Caudate nucleus (tissue), 63 donors: ENCODE measurements at places on chromosomes 1 and 21.
A peak's percentile ranks its signal among the peaks of the same experiment; 100 is the strongest.

GRCh38 chr1:224488806-224489499, 54.4 kb upstream of the WDR26 start:
- no peak for DNase-seq

- no peak for DNase-seq
Measured at GRCh38 chr1:83905315-83905907, 93.5 kb downstream of the TTLL7 start.

DNA sequence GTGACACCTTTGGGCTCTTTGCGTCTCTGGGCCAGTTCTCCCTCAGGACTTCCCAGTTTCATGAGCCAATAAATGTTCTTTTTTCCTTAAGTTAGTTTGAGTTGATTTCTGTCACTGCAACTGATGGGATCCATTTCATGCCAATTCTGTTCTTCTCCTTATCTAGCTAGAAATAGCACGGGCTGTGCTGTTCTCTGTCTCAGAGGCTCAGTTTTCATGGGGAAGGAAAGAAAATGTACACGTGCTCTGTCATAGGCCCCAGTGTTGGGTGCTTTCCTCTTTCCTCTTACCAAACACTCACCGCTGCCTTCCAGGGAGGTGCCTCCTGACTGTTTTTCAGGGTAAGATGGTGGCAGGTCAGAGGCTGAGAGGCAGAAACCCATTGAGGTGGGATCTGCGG, 43.2 kb upstream of the ACTL8 start:
- no peak for DNase-seq

- no peak for DNase-seq
Measured at GRCh38 chr1:32001863-32002262, 11.8 kb upstream of the KHDRBS1 start.

- no peak for DNase-seq
Measured at GRCh38 chr21:21236996-21237395, 238.8 kb downstream of the NCAM2 start.

DNA sequence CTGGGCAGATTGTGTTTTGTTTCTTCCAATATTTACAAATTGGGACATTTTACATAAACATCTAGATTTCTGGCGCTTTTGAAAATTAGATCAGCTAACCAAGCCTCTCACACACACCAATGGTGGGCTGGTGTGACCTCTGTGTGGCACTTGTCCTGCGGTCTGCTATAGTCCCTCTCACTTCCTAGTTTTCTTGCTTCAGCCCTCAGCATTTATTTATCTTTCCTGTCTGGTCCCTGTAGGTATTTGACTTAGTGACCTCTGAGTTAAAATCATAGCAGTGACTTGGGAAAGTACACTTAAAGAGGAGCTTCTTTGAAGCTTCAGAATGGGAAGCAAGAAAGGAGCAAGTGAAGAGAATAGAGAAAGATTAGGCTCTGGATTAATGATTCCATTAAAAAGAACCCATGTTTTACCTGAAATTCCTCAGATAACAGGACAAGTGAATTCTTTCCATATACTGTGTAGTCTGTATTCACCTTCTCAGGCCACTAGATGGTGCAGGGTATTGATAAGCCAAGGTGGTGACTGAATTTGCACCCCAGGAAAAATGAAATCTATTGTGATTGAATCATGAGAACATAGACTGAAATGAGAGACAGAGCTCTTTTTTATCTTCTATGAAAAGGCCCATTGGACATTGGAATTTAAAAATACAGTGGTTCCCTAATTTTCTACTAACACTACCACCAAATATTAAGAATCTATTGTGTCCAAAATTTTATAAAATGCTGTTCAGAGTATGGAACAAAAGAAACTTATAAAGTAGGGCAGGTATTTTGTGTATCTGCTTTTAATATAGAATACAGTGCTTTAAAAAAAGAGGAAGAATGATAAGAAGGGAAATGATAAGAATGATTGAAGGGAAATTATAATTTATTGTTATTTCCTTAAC, 7.1 kb upstream of the DIPK1A start:
- no peak for DNase-seq

GRCh38 chr1:17075470-17076255, 21.8 kb upstream of the SDHB start:
- DNase-seq, result no peak

DNA sequence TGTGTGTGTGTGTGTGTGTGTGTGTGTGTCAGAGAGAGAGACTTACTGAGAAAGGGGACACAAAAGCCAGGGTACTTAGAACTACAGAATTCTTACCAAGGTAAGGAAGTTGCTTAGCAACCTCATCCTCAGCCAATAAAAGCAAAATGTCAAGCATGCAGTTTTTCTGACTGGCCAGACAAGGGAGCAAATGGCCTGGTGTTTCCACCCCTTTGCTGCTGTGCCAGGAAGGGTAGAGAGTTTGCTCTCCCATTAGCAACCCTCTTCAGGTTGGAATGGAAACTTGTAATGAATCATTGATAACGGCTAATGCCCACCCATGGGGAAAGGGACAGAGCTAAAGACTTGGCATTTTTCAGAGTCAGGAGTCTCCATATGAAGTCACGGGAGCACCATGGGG, 10.6 kb downstream of the RXRG start:
- no peak for DNase-seq

- no peak for DNase-seq
Measured at GRCh38 chr1:48251323-48251722, 28.8 kb downstream of the SLC5A9 start.

- peak; percentile 5 for DNase-seq
Measured at GRCh38 chr1:55584526-55585401, 369.6 kb upstream of the USP24 start.

GRCh38 chr1:85311818-85312217, 35.4 kb upstream of the BCL10 start:
- DNase-seq, result no peak

DNA sequence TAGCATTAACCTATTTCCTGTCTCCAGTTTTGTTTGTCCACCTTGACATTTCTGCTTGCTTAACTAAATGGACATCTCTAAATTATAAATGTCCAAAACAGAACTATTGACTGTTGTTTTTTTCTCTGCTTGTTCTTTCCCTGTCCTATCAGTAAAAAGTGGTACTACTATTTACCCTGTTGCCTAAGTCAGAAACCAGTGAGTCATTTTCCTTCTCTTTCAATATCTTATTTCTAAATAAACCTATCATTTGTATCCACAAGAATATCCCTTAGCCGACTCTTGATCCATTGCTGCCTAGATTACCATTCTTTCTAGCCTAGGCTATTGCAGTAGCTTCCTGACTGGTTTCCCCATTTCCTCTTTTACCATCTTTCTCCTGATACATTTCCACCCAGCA, 22.5 kb downstream of the MIER1 start:
- no peak for DNase-seq

DNA sequence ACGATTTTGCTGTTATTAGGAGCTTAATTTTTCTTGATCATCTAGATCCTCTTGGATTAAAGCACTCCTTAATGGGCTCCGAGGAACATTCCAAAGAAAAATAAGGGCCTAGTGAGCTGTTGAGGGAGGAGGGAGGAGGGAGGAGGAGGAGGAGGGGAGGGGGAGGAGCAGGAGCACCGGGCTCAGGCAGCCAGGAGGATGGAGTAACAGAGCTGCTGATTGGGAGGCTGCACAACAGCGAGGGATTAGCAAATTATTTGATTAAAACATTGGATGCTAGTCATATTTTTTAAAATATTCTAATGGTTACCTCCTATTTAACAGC, 302.1 kb upstream of the RRP15 start:
- DNase-seq, result no peak

- no peak for DNase-seq
Measured at GRCh38 chr1:156387870-156388173, 18.8 kb downstream of the RHBG start.

- DNase-seq, result no peak
Measured at GRCh38 chr1:32239790-32240139, 7.3 kb upstream of the FAM167B start.

- DNase-seq, result no peak
Measured at GRCh38 chr21:38718481-38718880, 87.2 kb upstream of the ETS2 start.

GRCh38 chr1:162389021-162389818, 7.7 kb downstream of the C1orf226 start:
- no peak for DNase-seq

DNA sequence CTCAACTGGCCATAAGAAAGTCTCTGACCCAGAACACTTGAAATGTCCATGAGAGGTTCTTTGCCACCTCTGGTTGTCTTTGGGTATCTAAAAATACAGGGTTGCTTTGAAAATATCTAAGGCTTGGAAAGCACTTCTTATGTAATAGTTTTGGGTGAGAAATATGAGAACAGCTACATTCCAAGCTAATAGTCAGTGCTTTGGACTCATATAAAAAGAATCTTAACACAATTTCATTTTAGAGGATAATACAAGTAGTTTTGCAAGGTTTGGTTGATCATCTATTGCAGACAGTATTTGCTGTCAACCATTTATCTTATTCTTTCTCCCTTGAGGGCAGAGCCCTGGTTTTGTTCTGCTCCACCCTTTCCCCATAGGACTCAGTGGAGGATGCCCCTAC, 207.5 kb downstream of the KCNK2 start:
- DNase-seq, result no peak

DNA sequence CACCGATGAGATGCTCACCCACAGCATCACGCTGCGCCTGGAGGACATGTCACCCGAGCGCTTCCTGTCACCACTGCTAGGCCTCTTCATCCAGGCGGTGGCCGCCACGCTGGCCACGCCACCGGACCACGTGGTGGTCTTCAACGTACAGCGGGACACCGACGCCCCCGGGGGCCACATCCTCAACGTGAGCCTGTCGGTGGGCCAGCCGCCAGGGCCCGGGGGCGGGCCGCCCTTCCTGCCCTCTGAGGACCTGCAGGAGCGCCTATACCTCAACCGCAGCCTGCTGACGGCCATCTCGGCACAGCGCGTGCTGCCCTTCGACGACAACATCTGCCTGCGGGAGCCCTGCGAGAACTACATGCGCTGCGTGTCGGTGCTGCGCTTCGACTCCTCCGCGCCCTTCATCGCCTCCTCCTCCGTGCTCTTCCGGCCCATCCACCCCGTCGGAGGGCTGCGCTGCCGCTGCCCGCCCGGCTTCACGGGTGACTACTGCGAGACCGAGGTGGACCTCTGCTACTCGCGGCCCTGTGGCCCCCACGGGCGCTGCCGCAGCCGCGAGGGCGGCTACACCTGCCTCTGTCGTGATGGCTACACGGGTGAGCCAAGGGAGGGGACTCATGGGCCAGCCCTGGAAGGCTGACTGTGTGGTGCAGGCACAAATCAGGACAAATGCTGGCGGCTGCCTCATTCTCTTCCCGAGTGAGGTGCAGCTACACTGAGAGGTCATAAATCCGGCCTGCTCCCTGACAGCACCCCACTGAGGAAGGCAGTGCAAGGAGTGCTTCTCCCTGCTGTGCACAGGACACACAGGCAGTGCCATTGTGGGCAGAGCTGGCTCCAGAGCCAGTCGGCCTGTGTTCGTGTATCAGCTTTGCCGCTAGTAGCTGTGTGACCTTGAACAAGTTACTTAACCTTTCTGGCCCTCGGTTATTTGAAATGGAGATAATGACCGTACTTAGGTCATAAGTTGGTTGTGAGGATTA, 9.4 kb downstream of the CELSR2 start:
- DNase-seq, result no peak

DNA sequence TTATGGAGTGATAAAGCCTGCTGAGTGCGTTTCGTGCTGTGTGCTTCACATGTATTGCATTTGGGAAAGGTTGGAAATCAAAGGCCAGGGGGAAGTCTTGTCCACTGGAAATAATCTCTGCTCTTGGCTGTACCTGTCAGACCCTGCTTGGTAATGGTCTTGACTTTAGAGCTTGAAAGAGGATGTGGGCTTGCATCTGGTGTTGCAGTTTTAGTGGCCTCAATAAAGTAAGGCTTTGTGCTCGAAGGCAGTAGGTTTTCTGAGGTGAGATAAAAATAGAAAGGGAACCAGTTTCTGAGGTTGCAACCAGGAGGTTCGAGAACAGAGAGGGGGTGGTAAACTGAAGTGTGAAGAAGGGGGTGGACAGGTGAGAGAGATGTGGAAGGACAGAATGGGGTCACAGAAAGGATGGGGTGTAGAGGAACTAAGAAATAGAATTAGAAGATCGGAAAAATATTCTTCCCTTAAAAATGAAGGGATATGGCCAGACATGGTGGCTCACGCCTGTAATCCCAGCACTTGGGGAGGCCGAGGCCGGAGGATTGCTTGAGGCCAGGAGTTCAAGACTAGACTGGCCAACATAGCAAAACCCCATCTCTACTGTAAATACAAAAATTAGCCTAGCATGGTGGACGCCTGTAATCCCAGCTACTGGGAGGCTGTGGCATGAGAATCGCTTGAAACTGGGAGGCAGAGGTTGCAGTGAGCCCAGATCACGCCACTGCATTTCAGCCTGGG, 1.5 kb downstream of the S100PBP start:
- DNase-seq, result peak; percentile 6

DNA sequence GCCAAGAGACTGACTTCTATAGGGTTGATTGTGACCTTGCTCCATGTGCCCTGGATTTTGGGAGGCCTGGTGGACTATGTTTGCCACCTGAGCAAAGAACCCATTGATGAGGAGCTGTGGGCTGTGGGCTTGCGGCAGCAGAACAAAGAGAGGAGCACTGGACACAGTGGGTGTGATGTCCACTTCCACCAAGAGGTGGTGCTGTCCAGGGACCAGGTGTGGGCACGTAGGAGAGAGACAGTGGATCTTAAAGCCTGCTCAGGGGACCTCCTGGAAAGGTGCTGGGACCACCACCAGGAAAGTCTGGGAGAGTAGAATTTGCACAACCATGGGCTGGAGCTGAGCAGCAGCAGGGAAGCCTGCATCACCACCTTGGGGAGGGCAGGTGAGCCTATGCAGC, 106.7 kb upstream of the ETS2 start:
- no peak for DNase-seq

GRCh38 chr1:21508580-21509350, 458 bp upstream of the ALPL start:
- DNase-seq, result peak; percentile 15

- DNase-seq, result no peak
Measured at GRCh38 chr1:155081472-155082300, 3.0 kb downstream of the EFNA3 start.

DNA sequence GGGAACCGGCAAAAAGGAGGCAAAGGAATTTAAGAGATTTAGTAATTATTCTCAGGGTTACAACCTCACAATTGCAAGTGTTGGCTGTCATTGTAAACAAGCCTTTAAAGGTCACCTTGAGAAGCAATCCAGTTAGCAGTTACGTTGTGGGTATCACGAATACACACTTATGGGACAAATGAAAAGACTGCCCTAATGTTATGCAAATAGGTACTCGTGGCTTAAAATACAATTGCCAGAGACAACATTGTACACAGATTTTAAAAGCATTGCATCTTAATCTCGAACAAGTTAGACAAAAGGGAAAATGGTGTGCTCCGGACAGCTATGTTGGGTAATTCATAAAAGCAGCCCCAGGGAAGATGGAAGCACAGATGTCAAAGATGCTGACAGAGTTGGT, 120.5 kb upstream of the ZC3H12A start:
- DNase-seq, result no peak

DNA sequence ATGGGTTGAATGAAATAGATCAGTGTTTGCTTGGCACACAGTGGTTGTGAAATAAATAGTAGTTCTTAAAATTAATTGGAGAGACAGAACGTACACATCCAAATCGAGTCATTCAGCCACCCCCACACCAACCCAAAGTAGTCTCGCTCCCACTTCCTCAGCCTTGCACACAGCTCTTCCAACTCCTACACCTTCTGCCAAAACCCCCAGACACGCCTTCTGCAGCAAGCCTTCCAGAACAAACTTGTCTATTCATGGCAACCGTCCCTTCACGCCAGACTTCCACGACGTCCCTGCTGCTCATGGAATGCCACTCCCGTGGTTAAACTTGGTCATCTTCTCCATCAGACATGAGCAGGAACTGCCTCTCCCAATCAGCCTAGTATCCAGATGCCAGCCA, 37.5 kb upstream of the RD3 start:
- no peak for DNase-seq

GRCh38 chr1:109091078-109091838, 694 bp downstream of the TMEM167B start:
- DNase-seq, result peak; percentile 34

GRCh38 chr1:192984080-192984479, 75.1 kb downstream of the UCHL5 start:
- DNase-seq, result no peak
